ENCODE measurements at places on chromosomes 1 and 21. TPM values are rescaled to one million over a fixed set of nuclear protein-coding genes. Genes with fewer than 3 reads are reported as not detected.

GRCh38 chr1:210605099-210605498, 276.4 kb downstream of the HHAT start:
- no peak for DNase-seq

GRCh38 chr1:9051379-9051778, 18.1 kb downstream of the SLC2A5 start:
- DNase-seq = no peak

GRCh38 chr1:171267391-171267790, 19.1 kb downstream of the FMO1 start:
- peak; percentile 10 for DNase-seq

DNA sequence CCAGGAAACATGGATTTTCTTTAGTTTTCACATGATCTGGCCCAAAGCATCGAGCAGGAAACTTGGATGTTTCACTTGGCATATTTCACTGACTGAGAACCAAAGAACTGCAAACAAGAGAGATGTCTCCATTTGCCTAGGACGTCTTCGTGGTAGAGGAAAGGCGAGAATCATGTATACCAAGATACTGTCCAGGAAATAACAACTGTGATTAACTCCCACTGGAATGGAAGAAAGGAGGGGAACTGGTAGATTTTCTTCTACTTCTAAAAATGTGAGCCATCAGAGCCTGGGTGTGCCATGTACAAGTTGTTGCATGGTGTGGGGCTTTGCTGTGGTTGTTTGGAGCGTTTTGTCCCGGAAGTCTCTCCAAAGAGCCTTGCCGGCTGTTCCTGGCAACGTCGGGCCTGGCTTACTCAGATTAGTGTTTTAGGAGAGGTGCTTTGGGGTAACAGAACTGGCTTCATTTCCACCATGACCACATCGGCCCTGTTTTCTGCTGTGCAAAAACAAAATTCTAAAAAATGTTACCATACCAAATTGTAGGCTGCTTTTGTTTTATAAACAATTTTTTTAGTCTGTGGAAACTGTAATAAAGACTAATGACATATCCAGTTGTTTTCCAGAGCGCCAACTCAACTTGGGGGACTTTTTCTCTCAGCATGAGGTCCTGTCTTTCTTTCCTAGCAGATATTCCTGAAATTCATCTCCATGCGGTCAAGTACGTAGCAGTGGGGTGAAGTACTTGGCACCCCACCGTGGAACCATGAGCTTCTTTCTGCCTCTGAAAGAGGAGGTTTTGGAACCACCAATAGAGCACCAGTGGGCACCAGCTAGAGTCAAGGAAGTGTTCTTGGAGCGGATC, 118.3 kb downstream of the TM2D1 start:
- DNase-seq = no peak

GRCh38 chr1:152047413-152047729, 10.6 kb upstream of the S100A11 start:
- no peak for DNase-seq

GRCh38 chr1:164683235-164683634, 124.3 kb downstream of the PBX1 start:
- DNase-seq = peak; percentile 57

DNA sequence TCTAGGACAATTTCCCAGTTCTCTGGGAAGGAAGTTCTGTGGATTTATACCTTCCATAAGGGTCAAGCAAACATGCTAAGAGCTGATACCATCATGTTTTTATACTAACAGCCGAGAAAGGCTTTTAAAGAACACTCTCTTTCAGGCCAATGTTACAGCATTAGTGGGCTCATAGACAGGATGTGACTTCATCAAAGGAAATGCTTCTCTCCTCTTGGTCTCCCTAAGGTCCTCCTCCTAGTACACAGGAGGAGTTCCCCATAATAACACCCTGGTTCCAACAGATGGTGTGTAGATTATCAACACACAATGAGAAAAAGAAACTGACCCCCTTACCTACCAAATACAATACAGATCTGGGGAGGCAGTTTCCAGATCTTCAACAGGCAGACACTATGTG, 26.7 kb upstream of the GLIS1 start:
- peak; percentile 52 for DNase-seq

- DNase-seq = peak; percentile 75
These were observed 16.6 kb downstream of the STX12 start for GRCh38 chr1:27789540-27790041.

DNA sequence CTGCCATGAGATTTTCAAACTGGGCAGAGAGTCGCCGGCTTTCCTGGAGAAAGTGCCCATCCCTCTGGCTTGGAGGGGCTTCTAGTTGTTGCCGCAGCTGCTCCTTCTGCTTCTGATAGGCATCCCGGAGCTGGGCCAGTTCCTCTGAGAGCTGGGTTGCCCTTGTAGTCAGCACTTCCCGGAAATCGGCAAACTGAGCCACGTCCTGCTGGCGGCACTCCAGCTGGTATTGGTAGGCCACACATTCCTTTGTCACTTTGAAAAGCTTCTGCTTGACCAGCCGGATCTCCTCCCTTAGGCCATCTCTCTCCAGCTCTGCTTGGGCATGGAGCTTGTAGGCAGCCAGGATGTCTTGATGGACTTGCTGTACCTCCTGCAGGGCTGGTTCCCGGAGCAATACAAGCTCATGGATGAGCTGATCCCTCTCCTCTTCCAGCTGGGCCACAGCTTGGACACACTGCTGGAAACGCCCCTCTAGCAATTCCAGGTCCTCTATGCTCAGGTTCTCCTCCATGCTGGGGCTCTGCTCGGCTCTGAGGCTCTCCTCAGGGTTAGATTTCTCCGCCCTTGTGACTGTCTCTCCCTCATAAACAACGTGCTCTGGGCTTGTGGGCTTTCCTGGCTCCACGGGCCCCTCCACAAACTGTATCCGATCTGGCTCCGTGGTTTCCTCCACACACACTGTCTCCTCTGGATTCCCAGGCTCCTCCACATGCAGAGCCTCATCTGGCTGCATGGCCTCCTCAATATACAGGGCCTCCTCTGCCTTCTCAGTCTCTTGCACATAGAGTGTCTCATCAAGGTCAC, 7.3 kb downstream of the SYNC start:
- DNase-seq = peak; percentile 67

Gene SNX7
- 51.2 TPM for total RNA-seq

Gene WNT3A
- total RNA-seq = not detected

Gene MTF2
- total RNA-seq = 31.1 TPM

Measured in fibroblast of villous mesenchyme (primary cell).